Stimulated activated naive CD4-positive, alpha-beta T cell treated with Interleukin-2 at 50 U/mL for 16 hours (primary cell): ENCODE measurements at places on chromosomes 7 and 10.

GRCh38 chr10:75910032-75910431, 478.6 kb downstream of the LRMDA start:
- no peak for DNase-seq

DNA sequence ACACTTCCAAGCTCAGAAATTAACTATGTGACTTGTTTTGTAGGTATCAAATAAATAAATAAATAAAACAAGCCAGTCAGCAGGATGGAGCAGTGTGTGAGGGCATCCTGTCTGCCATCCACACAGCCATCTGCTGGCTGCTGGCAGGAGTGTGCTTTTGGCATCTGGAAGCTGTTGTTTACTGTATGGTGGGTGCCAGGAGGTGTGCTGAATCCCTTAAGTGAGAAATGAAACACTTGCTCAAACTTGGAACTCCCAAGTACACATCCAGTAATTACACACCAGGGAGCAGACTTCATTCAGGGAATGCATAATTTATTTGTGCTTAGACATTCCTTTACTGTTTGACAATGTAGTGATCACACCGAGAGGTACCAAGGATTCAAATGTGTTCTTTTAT, 16.9 kb upstream of the TAX1BP1 start:
- no peak for DNase-seq

DNA sequence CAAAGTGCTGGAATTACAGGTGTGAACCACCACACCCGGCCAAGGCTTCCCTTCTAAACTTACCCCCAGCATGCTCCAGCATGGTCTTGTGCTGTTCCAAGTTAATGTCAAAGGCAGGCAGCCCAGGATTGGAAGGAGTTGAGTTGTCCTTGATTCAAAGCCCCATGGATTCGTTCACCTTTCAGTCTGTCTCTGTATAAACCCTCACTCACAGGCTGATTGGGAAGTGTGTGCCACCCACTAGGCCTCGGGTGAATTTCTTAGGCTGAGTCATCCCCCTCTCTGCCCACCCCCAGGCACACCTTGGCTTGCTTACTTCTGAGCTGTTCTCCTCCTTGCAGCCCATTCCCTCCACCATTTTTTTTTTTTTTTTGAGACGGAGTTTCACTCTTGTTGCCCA, 13.3 kb upstream of the PRDX3 start:
- DNase-seq = peak; percentile 6

DNA sequence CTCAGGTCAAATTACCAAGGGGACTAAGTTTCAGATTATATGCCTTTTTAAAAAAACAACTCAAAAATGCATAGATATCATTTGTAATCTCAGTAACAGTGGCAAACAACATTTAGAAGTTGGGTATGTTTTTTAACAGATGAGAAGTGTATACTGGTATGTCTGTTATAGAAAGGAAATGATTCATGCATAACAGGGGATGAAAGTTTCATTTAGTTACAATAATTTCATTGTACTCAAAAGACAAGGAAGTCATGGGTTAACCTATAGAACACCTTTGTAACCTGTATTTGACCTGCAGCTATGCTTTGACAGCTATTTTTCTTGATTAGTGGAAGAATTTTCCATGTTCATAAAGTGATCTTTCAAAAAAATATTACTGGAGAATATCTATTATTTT, 35.4 kb upstream of the FAM133B start:
- no peak for DNase-seq

DNA sequence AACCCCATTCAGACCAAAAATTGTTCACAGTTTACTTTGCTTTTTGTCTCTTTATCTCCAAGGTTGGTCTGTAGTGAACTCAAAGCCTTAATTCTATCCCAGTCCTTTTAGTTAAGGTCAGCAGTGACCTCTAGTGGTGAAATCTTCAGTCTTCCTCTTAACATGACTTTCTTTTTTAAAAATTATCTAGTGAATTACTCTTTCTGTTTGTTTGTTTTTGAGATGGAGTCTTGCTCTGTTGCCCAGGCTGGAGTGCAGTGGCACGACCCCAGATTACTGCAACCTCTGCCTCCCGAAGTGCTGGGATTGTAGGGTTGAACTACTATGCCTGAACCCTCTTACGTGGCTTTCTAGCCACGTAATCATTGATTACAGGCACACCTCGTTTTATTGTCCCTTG, 25.0 kb downstream of the ZNF487 start:
- no peak for DNase-seq

GRCh38 chr10:1404323-1405260, 332.7 kb downstream of the ADARB2 start:
- no peak for DNase-seq

DNA sequence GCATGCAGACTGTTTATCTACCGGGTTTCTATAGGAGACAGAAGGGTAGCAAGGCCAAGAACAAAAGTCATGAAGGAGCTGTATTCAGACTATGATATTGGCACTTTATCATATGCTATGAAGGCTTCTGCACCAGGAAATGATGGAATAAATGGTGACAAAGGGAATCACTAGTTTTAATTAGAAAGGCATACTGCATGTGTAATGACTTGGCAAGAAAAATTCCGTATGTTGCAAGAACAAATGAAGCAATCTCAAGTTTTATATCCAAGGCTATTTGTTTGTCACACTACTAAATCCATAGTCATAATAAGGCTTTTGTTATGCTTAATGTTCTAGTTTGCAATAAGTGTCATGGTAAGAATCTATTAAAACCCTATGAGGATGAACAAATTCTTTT, 230.9 kb downstream of the ZEB1 start:
- DNase-seq = no peak

- DNase-seq = no peak
Observed at GRCh38 chr7:1542329-1542728, 11.8 kb downstream of the MAFK start.

DNA sequence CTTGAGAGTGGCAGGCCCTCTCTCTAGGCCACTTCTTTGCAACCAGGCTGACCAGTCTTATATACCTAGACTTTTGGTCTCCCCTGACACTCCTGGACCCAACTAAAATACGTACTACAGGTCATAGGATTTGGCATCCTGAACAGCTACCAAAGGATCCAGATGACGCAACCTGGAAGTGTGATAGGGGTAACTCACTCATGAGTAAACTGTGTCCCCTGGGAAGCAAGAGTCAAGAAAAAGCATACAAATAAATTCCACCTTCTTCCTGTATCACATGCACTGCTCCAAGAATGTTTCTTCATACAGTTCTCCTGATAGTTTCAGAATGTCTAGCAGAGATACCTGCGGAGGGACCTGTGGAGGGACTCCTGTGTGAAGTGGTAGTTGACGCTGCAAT, 172.3 kb downstream of the MDFIC start:
- no peak for DNase-seq

- no peak for DNase-seq
Observed at GRCh38 chr7:128139406-128139805, 101.7 kb upstream of the LEP start.

DNA sequence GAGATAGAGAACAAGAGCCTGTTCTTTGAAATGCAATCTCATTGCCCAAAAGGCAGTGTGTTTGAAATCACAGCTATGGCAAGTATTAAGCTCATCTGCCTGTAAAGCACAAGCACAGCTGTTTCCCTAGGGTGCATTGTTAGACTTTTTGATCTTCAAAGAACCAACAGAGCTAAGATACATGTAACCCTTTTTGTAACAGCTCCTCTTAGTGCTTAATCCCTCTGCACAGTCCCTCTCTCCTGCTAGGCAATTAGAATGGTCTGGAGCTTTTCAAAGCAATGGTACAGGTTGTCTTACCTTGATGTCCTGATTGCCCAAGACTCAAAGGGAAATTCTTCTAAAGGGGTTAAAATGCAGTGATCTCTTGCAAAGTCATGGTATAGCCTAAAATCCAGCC, 249.6 kb upstream of the CHRM2 start:
- DNase-seq = no peak

- no peak for DNase-seq
Observed at GRCh38 chr10:17873946-17874345, 64.8 kb downstream of the MRC1 start.

DNA sequence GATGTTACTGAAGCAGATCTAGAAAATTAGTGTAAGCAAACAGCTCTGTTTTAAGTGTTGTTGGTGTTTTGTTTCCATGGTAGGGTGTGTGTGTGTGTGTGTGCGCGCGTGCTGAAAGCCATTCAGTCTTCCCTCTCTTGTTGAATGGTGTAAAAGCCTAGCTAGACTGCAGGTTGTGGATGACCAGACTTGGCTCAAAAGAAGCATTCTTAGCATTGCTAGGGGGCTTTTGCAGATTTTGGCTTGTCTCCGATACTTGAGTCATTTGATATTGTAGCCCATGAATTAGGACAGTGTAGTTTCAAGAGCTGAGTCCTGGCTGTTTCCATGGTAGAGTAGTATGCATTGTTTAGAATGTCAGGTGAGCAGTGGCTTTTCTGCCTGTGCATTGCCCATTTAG, 99.1 kb downstream of the SND1 start:
- DNase-seq = no peak

DNA sequence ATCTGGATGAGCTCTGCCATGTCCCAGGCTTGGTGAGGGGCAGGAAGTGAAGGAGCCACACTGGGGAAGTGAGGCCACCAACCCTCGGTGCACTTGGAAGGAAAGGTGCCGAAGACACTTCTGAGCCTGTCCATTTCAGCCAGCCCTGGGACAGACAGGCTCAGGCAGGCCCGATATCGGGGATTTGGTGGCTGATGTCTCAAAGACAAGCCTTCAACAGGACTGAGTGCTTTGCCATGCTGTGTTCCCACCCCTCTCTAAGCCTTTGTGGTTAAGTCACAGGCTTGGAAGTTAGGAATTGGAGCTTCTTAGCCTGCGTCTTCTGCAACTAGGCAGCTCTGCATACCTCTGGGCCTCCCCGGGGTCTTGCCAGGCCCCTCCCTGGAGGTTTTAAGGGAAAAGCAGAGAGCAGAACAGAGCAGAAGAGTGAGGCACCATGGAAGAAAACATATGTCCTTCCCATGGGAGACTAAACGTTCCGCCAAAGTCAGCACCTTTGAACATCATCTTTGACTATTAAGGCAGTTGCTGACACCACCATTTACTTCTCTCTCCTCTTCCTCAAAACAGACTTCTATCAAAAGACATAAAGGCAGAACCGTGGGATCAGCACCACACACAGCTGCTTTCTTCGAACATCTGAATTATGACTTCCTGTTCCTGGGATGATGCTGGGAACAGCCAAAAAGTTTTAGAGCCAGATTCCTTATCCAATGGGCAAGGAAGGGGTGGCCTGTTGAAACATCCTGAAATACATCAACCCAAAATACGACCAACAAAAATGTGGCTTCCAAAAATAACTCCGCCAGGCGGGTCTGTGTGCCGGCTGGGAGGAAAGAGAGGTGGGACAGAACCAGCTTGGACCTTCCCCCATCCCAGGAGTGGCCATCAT, 71.8 kb downstream of the AFAP1L2 start:
- DNase-seq = no peak

DNA sequence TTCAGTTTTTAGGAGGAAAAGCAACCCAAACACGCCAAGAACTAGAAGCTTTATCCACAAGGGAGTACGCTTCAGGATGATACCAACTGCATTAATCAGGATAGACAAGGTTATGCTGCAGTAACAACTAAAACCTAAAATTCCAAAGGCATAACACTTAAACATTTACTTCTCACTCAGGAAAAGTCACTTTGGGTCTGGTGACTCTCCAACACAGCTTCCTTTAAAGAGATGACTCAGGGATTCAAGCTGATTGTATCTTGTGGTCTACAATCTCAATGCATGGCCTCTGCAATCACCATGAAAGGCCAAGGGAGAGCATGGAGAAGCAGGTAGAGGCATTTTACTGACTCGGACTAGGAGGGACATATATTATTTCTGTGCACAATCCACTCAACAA, 315.8 kb downstream of the KCNMA1 start:
- DNase-seq = no peak
